Breast epithelium (tissue), 4 donors: ENCODE measurements at places on chromosomes 2 and 18.

DNA sequence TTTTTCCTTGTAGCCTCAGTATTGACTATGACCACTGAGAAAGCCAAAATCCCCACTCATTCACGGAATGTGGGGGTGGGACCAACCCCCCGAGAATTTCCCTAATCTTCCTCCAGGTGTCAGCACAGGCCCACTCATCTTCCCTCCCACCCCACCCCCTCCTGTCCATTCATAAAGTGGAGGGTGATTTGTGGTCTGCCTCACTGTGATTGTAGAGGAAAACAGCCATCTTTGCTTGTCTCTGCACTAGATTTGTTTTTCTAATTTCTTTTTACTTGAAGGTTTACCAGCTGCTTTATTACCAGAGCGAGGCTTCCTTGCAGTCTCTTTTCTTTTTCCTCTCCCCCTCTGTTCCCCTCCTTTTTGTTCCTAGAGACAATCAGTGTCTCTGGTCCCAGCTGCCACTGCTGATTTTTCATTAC lies 171.8 kb downstream of the ICOS start:
- no peak for DNase-seq

- no peak for DNase-seq
These were observed 826.8 kb downstream of the TRIB2 start for GRCh38 chr2:13543550-13543949.

DNA sequence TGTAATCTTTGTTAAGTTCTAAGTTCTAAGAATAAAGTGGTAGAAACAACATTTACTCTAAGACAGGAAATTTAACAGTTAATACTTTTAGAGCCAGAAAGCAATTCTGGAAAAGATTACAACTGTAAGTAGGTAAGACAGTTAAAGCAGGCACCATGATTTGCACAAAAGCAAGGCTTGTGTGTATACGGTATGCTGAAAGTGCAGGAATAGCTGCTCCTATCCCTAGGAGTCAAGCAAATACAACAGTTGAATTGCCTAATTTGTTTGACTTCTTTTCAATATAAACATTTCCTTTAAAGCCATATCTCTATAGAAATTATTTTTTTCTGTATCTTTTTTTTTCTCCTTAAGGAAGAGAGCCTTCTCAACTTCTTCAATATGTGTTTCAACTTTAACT lies 116.4 kb downstream of the KCNJ3 start:
- DNase-seq = no peak

- DNase-seq = no peak
These were observed 71.7 kb downstream of the PTRHD1 start for GRCh38 chr2:24721470-24721869.

DNA sequence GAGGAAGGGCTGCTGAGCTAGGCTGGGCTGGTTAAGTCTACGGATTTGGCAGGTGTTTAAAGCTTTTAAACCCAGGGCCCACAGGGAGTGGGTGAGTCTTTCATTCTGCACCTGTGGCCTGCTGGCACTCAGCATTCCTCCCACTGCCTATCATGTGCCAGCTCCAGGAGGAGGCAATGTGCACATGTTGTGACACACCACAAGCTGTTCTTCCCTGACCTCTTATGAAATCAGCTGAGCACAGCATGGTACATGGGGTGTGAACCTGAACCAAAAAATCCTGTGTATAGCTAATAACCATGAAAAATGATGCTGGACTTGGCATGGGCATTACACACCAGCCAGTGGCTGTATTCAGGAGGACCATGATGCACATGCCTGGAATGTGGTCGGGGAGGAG lies 297.9 kb upstream of the MMADHC start:
- no peak for DNase-seq

- no peak for DNase-seq
These were observed 119.0 kb downstream of the RPIA start for GRCh38 chr2:88810488-88810887.

DNA sequence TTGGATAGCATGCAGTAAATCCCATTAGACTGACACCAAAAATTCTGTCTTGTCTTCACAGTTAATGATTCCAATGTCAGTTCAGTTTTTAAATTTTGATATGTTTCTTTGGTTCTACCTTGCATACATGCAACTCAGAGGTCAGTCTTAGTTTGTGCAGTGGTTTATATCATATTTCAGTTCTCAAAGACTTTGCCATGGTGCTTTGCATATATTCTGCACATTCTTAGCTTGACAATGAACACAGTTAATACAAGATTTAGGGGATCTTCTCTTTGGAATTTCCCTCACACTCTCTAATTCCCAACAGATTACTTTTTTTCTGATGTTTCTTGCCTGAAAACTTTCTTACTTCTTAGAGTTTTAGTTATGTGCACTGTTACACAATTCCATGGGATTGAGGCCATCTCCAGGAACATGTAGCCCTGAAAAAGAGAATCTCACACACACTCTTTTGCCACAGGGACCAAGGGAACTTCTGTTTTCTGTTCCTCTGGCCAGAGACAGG lies 17.3 kb downstream of the NOL4 start:
- no peak for DNase-seq

- DNase-seq = no peak
These were observed 4.7 kb downstream of the EEF1B2 start for GRCh38 chr2:206164261-206164862.
